Activated CD8-positive, alpha-beta T cell treated with anti-CD3 and anti-CD28 coated beads, Interleukin-2, amount 10 ng/mL, durations not matched to agents 7 days and 5 days (primary cell): ENCODE measurements at places on chromosomes 16 and 17.

DNA sequence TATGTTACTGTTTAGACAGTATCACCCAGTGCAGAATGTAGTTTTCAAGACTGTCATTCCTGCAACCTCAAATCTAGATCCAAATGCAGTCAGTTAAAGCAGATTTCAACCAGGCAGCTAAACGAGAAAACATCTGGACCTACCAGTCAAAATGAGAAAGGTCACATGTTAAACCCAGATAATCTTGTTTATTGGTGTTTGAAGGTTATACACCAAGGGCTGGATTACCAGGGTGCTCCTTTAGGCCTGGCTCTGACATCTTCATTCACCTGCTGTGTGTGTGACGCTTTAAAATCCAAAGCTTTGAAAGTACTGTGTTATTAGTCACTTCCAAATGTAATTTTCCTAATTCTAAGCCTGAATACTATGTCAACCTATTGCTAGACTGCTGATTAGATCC lies 54.9 kb downstream of the IKZF3 start:
- no peaks in the 10 kb centered on the region for H3K27me3 ChIP-seq
- H3K36me3 ChIP-seq = peaks cover 36% of the 10 kb centered on the region
- H3K27ac ChIP-seq = no peak overlapping the region
- peaks cover 58% of the 10 kb centered on the region for H3K4me1 ChIP-seq
- no peak overlapping the region for H3K4me3 ChIP-seq

- peaks cover 10% of the 10 kb centered on the region for H3K4me1 ChIP-seq
- H3K4me3 ChIP-seq = no peak overlapping the region
- no peak for DNase-seq
- no peaks in the 10 kb centered on the region for H3K36me3 ChIP-seq
- H3K27me3 ChIP-seq = peaks cover 51% of the 10 kb centered on the region
Measured at GRCh38 chr17:50564916-50565315, 4.4 kb downstream of the CACNA1G start.

GRCh38 chr16:13336335-13336734 lies 434.9 kb downstream of the SHISA9 start:
- no peak for DNase-seq
- H3K27ac ChIP-seq = no peak overlapping the region
- no peaks in the 10 kb centered on the region for H3K4me1 ChIP-seq
- no peaks in the 10 kb centered on the region for H3K27me3 ChIP-seq

DNA sequence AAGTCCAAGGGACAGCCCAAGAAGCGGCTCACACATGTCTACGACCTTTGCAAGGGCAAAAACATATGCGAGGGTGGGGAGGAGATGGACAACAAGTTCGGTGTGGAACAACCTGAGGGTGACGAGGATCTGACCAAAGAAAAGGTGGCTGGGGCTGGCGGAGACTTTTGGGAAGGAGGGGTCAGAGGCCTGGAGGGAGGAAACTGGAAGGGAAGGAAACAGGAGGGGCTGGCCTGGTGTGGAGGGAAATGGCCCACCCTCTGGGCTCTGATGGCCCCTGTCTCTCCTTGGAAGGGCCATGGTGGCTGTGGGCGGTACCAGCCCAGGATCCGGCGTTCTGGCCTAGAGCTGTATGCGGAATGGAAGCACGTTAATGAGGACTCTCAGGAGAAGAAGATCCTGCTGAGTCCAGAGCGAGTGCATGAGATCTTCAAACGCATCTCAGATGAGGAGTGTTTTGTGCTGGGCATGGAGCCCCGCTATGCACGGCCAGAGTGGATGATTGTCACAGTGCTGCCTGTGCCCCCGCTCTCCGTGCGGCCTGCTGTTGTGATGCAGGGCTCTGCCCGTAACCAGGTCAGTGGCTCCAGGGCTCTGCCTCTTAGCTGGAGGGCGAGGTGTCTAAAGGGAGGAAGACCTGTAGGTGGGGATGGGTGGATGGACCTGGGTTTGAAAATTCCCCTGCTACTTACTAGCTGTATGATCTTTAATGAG lies 12.5 kb downstream of the POLR2A start:
- H3K4me1 ChIP-seq = peaks cover 23% of the 10 kb centered on the region
- no peak overlapping the region for H3K4me3 ChIP-seq
- H3K36me3 ChIP-seq = peaks cover 80% of the 10 kb centered on the region
- no peak for DNase-seq
- no peaks in the 10 kb centered on the region for H3K27me3 ChIP-seq
